ENCODE measurements at places on chromosomes 1 and 21.
A peak's percentile ranks its signal among the peaks of the same experiment; 100 is the strongest.

- DNase-seq: no peak
Measured at GRCh38 chr1:162010175-162010506, 13.5 kb downstream of the OLFML2B start.

DNA sequence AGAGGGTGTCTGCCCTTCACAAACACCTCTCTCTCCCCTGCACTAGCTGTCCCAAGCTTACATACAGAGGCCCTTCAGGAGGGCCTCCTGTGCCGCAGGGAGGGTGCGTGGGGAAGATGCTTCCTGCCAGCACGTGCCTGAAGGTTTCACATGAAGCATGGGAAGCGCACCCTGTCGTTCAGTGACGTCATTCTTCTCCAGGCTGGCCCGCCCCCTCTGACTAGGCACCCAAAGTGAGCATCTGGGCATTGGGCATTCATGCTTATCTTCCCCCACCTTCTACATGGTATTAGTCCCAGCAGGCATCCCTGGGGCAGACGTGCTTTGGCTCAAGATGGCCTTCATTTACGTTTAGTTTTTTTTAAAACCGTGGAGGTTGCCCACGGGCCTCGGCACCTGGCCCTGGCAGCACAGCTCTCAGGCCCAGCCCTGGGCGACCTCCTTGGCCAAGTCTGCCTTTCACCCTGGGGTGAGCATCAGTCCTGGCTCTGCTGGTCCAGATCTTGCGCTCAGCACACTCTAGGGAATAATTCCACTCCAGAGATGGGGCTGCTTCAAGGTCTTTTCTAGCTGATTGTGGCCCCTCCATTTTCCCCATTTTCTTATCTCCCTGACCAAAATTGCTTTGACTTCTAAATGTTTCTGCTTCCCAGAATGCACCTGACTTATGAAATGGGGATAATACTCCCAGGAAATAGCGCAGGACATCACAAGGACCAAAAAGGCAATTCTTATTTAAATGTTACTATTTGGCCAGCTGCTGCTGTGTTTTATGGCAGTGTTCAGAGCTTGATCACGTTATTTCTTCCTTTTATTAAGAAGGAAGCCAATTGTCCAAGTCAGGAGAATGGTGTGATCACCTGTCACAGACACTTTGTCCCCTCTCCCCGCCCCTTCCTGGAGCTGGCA lies 6.1 kb downstream of the NPPA start:
- DNase-seq: no peak

GRCh38 chr1:197224160-197224559 lies 43.9 kb upstream of the CRB1 start:
- no peak for DNase-seq

DNA sequence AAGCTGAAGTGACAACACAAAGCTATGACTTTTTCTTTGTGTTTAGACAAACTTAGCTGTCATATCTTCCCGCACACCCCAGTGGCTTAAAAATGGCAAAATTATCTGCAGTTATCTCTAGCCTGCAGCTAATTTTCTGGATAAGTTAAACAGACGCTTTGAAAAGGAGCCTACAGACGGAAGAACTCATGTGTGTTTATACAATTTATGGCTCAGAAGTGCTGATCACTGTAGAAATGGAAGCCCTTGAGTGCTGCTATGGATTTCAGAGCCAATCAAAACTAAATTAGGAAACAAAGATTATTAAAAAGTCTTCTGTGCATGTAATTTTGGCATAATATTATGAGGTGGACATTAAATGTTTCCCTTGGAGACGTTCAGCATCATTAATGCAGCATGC lies 11.6 kb downstream of the NTNG1 start:
- no peak for DNase-seq

- DNase-seq: peak; percentile 10
Measured at GRCh38 chr1:32464716-32465577, at the start of gene ZBTB8B. TSS of gene ZBTB8B (plus strand) at chr1:32465072. CDS start at chr1:32470625, 5,553 bp downstream.

GRCh38 chr1:30471307-30471706 lies 252.1 kb downstream of the MATN1 start:
- DNase-seq: no peak

DNA sequence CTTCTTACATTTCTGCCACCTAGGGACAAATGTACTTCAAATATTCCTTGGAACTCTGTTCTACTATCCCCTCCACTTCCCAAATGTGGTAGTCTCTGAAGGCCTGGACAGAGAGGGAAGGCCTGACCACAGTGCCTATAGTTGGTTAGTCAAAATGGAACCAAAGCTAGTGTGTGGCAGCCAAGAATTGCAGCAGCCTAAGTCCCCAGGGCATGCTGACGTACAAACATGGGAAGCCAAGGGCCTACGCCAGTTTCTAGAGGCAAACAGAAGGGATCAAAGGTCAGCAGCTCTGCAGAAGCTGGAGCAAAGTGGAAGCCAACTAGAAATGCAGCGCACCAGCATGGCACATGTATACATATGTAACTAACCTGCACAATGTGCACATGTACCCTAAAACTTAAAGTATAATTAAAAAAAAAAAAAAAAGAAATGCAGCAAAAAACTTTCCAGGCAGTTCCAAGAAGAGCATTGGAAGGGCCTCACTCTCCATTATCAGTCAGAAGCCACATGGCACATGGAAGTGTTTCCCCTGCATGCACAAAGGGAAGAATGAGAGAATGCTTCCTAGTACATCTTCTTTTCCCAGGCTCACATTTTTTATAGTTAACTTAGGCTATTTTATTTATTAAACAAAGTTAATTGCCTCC lies 39.4 kb upstream of the GADD45A start:
- DNase-seq: no peak

GRCh38 chr1:116252271-116252670 lies 120.8 kb upstream of the ATP1A1 start:
- DNase-seq: no peak

- no peak for DNase-seq
Measured at GRCh38 chr21:33667636-33668035, 25.3 kb downstream of the ITSN1 start.

- no peak for DNase-seq
Measured at GRCh38 chr1:47951026-47951425, 46.2 kb downstream of the TRABD2B start.

- no peak for DNase-seq
Measured at GRCh38 chr1:106458866-106459265, 597.6 kb upstream of the PRMT6 start.

DNA sequence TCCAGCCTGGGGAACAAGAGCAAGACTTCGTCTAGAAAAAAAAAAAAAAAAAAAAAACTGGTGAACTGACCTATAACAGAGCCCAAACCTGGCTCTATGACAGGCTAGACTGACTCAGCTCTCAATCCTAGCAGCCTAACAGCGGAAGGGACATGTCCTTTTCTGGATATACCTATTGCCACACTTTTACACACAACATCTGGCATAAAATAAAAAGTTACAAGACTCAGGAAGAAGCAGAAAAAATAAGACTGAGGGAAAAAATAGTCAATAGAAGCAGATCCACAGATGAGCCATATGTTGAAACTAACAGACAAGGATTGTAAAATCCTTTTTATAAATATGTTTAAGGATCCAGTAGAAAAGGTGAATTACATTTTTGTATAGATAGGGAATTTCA lies 57.5 kb upstream of the IPO9 start:
- no peak for DNase-seq

DNA sequence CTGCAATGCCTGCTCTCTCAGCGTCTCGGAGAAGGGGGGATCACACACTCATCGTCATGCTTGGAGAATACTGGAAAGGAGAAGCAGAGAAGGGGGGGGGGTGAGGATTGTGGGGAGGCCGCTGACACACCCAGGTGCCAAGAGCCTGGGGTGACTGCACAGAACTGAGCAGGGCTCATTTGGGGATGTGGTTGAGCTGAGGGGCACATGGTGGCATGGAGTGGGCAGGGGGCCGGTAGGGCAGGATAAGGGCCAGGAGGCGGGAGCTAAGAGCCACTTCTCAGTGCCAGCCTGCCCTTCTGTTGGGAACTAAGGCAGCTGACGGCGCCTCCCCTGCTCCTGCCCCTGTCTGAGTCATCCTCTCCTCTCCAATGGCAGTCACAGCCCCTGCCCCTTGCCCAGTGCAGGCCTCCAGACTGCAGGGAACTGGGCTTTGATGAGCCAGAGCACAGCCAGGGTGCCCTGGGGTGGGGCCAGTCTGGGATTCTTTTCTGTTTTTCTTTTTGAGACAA lies 27.2 kb downstream of the MRPL37 start:
- DNase-seq: no peak

GRCh38 chr1:2049718-2050431 lies at the start of gene PRKCZ:
TSS of gene PRKCZ (plus strand) at chr1:2050411. CDS start at chr1:2050631, 220 bp downstream.
- DNase-seq: no peak

DNA sequence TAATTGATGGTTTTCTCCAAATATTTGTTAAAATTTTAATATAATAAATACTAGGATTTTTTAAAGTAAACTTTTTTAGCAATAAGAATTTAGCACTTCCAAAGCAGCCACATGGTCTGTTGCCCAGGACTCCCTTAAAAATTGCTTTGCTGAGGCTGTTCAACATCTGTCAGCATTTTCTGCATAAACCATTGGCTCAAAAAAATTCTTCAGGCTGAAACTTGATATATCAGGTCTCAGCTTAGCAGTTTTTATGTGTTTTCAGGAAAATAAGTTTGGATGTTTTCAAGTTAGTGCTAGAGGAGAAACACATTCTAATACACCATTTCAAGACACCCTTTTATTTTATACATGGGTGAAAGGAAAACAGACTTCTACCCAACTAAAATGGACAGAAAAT lies 69.1 kb upstream of the C1orf105 start:
- DNase-seq: peak; percentile 10

- DNase-seq: no peak
Measured at GRCh38 chr1:221074332-221074731, 195.1 kb downstream of the HLX start.

GRCh38 chr1:220711056-220711809 lies 21.1 kb downstream of the C1orf115 start:
- no peak for DNase-seq

DNA sequence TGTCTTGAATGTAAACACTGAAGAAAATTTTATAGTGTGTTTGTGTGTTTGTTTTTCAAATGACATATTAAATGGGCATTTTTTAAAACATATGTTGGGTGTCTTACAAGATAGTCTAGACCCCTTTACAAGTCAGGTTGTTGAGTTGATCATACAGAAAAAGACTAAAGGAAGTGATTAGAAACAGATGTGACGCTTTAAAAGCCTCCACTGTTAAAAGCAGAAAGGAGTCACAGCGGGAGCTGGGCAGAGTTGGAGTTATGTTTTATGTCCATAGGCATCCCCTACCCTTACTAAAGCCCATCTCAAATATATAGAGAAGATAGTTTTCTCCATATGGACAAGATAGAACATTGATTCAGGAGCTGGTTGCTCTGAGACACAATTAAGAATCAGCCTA lies 393.9 kb downstream of the PLPP3 start:
- no peak for DNase-seq

DNA sequence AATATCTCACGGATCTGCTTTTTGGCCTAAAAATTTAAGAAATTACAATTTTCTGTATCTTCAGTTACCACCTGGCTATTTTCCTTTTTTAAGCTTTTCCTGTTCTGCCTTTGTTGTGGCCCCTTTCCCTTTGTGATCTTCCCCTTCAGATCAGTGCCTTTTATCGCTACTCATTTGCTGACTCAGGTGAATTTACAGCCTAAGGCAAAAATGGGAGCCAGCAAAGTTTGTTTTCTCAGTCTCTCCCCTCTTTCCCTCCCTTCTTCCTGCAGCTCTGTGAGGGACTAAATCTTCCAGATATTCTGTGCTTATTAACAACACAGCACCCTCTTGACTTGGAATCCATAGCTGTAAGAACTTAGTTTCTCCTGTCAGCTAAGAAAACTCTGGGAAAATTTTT lies 5.3 kb upstream of the PRRC2C start:
- DNase-seq: no peak

- DNase-seq: no peak
Measured at GRCh38 chr1:6347641-6348487, 45.7 kb downstream of the ACOT7 start.

- DNase-seq: no peak
Measured at GRCh38 chr1:36377791-36378492, 7.8 kb downstream of the STK40 start.

DNA sequence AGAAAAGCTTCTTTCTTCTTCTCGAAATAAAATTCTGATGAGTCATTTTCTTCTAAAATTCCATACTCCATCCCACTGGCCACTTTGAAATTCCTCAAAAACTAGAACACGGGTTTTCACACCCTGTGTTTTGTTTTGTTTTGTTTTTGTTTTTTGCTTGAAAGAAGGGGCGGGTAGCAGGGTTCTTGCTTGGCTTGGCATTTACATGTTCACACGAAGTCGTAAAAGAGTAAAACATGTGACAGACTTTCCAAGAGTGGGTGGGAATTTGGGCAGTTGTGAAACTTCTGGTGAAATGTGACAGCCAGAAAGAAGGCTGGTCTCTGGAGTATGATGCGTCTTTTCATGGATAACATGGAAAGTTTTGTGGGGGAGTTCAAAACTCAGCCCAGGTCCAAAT lies 47.1 kb upstream of the FMN2 start:
- no peak for DNase-seq

GRCh38 chr1:220370041-220370700 lies 97.9 kb upstream of the RAB3GAP2 start:
- peak; percentile 41 for DNase-seq

- DNase-seq: no peak
Measured at GRCh38 chr1:27351541-27352107, 9.8 kb downstream of the SYTL1 start.

GRCh38 chr1:178986204-178986603 lies 39.5 kb upstream of the FAM20B start:
- no peak for DNase-seq

DNA sequence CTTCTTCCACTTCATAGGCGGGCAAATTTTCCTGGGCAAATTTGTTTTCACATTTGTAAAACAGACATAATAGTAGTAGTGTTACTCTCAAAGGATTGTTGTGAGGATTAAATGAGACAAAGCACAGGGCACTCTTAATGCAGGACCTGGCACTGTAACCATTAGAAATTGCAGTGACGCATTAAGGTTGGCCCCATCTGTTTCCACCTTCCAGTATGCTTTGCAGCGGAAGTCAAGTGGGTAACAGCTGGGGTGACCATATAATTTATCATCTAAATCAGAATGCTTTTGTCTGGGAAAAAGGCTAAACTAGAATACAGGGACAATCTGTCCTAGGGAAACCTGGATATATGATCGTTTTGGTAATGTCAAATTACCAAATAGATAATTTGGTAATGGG lies 132.5 kb upstream of the CACHD1 start:
- no peak for DNase-seq

DNA sequence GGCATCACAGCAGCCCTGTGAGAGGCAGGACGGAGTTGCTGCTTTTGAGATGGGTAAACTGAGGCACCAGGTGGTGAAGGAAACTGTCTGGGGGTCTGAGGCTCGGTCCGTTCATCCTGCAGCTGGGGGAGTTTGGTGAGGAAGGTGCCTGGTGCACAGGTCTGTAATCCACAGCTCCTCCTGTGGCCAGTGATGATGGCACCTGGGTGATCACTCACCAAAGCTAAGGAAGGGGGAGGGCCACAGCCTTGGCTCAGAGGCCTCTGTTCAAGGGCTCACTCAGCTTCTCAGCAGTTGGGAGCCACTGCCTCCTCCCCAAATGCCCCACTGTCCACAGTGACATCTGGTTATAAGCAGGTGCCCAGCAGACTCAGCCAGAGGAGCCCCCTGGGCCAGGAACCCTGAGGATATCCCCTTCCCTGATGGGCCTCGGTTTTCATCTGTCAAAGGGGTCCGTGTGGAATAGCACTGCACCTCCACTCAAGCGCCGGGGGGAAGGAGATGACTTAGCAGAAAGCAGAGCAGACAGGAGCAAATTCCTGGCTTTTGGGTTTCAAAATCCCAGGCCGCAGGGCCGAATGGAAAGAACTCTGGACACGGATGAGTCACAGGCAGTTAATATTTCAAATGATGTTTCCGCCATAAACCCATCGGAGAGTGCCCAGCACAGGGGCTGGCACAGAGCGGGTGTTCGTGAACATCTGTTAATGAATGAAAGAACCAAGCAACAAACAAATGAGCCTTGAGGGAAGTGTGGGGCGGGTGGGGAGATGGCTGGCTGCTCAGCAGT lies 82.8 kb downstream of the DMRTB1 start:
- peak; percentile 67 for DNase-seq

Data from AG04450 (cell line).